ENCODE measurements at places on chromosomes 2 and 18.

- DNase-seq, result no peak
These were observed 13.5 kb downstream of the CCDC141 start for GRCh38 chr2:179036353-179036905.

DNA sequence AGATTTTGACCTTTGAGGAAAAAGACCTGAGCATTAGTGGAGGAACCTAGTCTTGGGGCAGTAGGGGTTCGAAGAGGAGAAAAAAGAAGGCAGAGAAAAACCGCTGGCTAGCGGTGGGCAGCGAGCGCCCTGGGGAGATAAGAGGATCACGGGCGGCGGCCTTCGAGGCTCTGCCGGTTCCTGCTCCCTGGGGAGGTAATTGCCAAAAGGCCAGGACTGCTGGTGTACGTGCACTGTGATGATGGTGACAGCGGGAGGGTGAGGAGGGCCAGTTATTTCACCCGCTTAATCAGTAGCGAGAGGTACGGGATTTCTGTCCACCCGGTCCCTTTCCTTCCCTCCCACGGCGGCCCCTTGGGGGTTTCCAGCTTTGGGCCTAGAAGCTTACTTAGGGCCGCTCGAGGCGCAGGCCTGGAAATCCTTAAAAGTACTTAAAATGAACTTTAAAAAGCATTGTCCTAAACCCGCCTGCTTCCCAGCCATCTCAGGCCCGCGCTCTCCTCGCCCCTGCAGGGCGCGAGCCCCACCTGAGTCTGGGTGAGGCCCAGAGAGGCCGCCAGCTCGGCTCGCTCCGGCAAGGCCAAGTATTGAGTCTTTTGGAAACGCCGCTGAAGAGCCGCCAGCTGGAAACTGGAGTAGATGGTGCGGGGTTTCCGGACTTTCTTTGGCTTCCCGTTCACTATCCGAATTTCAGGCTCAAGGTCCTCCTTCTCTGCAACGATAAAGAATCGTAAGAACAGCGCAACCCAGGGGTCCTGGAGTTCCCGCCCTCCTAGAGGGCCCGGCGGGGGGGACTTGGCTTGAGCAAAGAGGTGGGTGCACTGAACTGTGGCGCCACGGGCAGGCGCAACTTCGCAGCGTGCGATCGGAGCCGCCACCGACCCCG is 1.5 kb downstream of the DLX2 start:
- no peak for DNase-seq

DNA sequence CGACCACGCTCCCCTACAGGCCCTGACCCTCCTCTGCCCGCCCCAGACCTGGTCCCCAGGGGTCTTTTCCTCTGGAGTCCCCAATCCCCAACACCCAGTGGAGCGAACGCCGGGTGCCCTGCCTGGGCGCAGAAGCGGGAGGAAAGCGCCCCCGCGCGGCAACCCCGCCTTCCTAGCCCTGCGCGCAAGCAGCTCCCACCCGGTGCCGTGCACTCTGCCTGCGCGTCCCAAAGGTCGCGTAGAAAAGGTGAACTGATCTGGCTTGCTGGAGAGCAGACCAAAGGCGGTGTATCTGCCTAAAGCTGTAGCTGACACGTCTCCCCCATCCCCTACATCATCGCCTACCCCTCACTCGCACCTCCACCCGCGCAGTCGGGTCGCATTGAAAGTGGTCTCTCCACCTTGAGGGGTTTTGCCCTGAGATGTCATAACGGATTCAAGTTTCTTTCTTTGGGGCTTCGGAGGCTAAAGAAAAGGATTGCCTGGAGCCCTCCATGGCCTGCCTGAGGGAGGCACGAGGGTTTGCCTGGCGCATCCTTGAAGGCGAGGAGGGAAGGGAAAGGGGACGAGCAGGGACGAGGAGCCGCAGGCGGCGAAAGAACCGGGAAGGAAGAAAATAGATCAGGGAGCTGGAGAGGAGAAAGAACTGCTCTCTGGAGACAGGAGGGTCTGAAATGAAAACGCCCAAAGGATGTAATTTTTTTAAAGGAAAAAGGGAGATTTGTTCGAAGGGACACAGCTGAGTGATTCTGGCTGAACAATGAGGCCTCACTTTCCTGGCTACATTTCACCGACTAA is 5.8 kb downstream of the GAD1 start:
- DNase-seq, result no peak

GRCh38 chr2:168137510-168138180 is 109.8 kb downstream of the STK39 start:
- no peak for DNase-seq

GRCh38 chr2:96323849-96324248 is 1.3 kb upstream of the ITPRIPL1 start:
- no peak for DNase-seq

DNA sequence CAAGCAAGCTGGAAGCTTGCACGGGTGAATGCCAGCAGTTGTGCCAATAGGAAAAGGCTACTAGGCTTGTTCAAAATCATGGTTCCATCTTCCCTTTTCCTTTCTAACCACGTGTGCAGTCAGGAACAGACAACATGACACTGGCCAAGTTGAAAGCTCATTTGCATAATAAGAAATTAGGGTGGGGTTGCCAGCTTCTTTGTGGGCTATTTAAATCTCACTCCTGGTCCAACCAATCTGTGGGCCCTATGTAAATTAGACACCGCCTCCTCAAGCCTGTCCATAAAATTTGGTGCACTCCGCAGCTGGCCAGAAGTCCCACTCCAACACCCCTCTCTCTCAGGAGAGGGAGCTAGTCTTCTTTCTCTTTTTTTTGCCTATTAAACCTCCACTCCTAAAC is 1948.4 kb upstream of the PIK3C3 start:
- no peak for DNase-seq

- DNase-seq, result no peak
These were observed 511 bp upstream of the TP53I3 start for GRCh38 chr2:24085200-24085489.

- DNase-seq, result no peak
These were observed 60.7 kb downstream of the ARMC9 start for GRCh38 chr2:231259104-231259503.

GRCh38 chr2:191010887-191011885 is 2.8 kb downstream of the STAT1 start:
- no peak for DNase-seq

DNA sequence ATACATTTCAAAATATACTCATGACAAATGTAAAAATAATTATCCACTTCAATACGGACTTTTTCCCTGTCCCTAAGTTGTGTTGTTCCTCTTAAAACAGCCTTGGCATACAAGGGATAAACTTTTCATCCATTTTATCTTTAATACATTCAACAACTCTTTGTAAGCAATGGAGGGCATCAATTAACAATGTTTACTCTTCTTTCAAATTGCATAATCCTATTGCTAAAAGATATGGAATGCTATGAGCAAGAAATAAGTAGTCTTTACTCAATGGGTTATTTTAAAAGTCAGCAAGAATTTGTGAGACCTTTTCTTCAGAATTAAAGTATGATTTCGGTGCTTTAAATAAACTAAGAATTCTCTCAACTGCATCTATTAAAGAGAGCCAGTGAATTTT is 41.9 kb downstream of the SCN9A start:
- no peak for DNase-seq

DNA sequence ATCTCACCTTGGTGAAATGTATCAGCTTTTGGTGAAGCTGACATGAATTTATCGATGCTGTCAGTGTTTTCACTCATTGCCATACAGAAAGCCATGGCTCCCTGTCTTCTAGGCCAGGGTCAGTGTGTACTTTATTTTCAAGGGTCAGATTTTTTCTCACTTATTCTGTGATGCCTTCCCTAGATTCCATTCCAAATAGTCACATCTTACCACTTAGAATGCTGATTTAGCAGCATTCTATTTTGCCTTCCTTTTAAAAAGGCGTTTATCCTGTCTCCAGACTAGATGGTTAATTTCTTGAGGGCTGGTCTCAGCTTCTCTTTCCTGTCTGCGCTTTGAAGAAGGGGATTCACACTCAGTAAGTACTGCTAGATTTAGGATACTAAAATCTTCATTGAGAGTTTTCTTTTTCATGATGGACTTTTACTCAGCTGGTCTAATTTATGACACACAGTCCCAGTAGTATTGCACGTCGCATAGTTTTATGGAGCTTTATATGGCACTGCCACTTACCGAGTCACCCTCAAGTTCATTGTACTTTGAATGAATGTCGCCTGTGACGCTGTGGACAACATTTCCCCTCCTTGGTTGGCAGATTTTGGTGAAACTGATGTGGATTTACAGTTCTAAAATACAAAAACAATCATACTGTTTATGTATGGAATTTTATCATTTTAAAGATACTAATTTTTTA is 194.0 kb downstream of the ZNF407 start:
- no peak for DNase-seq

GRCh38 chr18:59631583-59632181 is 65.5 kb downstream of the CCBE1 start:
- DNase-seq, result no peak

- no peak for DNase-seq
These were observed 256.2 kb downstream of the PIEZO2 start for GRCh38 chr18:10893196-10893595.

DNA sequence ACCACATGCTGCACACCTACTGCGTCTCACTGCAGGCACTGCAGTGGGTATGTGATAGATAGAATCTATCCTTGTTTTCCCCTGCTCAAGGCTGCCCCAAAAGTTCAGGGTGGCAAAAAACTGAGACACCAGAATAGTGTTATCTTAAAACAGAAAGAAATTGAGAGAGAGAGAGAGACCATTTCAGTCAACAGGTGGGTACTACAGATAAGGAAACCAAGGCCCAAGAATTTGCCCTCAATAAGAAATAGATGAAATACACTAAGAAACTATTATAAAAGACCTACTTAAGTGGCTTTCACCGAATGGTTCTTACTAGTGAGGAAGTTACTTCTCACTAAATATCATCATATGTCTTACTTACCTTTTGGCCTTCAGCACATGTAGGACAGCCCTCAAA is 27.9 kb downstream of the EPG5 start:
- no peak for DNase-seq

GRCh38 chr2:134379293-134379692 is 125.4 kb downstream of the MGAT5 start:
- no peak for DNase-seq

DNA sequence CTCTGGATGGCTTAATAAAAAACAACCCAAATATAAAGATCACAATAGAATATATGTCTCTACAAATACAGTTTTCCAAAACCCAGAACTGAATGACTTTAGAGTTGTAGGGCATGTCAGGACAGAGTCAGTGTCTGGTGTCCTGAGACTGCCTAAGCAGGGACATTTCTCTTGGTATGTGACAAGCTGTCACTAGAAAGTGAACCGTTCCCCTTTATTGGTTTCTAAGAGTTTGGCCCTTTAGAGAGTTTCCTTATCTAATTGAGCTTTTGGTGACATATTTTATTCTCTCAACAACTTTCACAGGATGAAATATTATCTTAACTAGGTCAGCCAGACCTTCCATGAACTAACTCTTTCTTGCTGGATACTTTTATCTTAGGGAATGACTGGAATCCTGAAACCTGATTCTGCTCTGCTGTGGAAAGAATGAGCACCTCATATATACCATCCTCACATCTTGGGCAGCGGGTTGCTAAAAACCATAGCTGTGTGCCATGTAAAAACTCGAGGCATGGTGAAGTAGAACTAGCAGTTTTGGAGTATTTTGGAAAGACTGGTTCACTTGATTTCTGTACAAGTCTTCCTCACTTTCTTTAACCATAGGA is 54.8 kb downstream of the CAVIN2 start:
- DNase-seq, result no peak

GRCh38 chr2:139033300-139033699 is 253.1 kb upstream of the NXPH2 start:
- DNase-seq, result no peak

- DNase-seq, result no peak
These were observed 20.7 kb upstream of the ALLC start for GRCh38 chr2:3637311-3637675.

- DNase-seq, result no peak
These were observed 10.1 kb downstream of the BCL2 start for GRCh38 chr18:63309422-63309821.

- DNase-seq, result no peak
These were observed 441.7 kb downstream of the TXNL1 start for GRCh38 chr18:56196495-56197225.

All from effector memory CD4-positive, alpha-beta T cell (primary cell).